ENCODE measurements at places on chromosomes 6 and 20.
A peak's percentile ranks its signal among the peaks of the same experiment; 100 is the strongest.

DNA sequence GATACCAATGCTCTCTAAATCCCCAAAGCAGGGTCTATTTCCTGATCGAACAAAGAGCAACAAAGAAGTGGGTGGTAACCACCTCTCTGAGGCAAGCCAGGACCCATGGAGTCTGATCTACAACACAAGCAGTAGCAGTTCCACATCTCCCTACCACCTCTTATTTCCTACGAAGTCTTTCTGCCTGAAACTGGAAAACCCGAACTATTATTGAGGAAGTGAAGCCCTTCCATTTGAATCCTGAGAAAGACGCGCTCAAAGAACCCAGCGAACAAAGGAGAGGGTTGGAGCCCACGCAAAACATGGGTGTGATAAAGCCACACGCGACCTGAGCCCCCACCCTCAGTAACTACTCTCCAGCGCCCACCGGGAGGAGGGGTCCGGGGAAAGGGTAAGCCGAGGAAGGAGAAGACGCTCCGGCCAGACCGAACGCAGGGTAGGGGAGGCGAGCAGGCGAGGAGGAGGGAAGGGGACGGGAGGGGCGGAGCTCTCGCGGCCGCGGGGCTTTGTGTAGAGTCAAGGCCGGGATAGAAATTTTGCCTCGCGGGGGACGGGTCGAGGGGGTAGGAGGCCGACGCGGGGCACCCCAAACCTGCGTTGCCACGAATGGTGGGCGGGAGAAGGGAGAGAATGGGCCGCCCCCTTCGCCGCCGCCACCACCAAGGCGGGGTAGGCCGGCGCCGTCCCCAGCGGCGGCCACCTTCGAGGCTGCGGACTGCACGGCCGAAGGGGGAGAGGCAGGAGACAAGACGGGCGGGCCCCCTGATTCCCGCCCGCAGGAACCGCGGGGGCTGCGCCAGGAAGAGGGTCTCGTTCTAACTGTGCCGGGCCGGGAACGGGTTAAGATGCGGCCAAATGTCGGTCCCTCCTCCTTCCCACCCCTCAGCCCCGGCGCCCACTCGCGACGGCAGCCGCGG, 802 bp downstream of the HDAC2 start:
- peak; percentile 14 for DNase-seq

GRCh38 chr6:7617801-7618764, 28.1 kb downstream of the SNRNP48 start:
- DNase-seq: no peak

- no peak for DNase-seq
These were observed 34.7 kb upstream of the LAMA4 start for GRCh38 chr6:112289038-112289566.

DNA sequence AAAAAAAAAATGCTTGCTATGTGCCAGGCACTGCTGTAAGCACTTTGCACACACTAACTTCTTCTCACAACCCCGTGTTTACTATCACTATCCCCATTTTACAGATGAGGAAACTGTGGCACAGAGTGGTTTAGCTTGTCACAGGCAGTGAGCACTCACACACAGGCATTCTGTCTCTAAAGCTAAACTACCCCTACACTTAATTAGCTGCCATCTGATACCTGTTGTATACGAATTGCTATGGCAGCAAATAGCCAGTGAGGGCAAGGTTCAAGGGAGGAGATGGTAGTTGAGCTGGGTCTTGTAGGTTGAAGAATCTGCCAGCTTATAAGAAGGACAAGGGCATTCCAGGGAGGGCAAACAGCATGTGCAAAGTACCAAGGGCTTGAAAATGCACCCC, 5.2 kb downstream of the TNNC2 start:
- no peak for DNase-seq

DNA sequence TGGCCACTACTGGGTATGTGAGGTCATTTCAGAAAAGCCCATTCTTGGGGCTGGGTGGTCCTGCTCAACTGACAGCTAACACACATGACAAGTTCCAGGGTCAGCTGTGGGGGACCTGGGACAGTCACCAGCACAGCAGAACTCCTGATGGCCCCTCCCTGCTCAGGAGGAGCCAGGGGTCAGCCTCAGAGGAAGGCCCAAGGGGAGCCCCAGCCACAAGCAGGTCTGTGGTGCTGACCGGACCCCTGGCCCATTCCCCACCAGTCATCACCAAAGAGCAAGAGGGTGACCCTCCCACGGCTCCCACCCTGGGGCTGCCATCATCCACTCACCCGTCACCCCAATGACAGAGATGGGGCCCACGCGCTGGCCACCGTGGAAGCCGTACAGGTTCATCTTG, 18.0 kb downstream of the CYP21A2 start:
- DNase-seq: no peak
